ENCODE measurements at places on chromosomes 5 and 9. TPM values are rescaled to one million over a fixed set of nuclear protein-coding genes. Genes with fewer than 3 reads are reported as not detected.

Gene CAST
- polyA plus RNA-seq, result 151 TPM

Gene TMEM232
- polyA plus RNA-seq, result 5.4 TPM

Gene SLC45A2
- 0.03 TPM for polyA plus RNA-seq

Gene TYRP1
- 1.2 TPM for polyA plus RNA-seq

Gene BNC2
- polyA plus RNA-seq, result 0.23 TPM

Gene UNC5A
- 0.60 TPM for polyA plus RNA-seq

Gene SCGB3A2
- polyA plus RNA-seq, result 3.6 TPM

Gene ZNF618
- polyA plus RNA-seq, result 0.92 TPM

Gene C9orf153
- 0.09 TPM for polyA plus RNA-seq

Gene DMRT3
- polyA plus RNA-seq, result not detected

Gene MELK
- polyA plus RNA-seq, result 5.8 TPM

Gene ZNF879
- under 0.01 TPM for polyA plus RNA-seq

Gene ZNF658
- polyA plus RNA-seq, result 0.92 TPM

Gene MARCHF11
- polyA plus RNA-seq, result not detected

Gene CDH18
- polyA plus RNA-seq, result not detected

Gene FOXD1
- polyA plus RNA-seq, result not detected

Gene NTRK2
- polyA plus RNA-seq, result 2.6 TPM

Gene ZFR
- polyA plus RNA-seq, result 25.8 TPM

Gene HACD4
- polyA plus RNA-seq, result 2.4 TPM

Gene MLLT3
- polyA plus RNA-seq, result 132 TPM

Gene SLC12A2
- 38.7 TPM for polyA plus RNA-seq
